ENCODE measurements at places on chromosomes 11 and 22.

DNA sequence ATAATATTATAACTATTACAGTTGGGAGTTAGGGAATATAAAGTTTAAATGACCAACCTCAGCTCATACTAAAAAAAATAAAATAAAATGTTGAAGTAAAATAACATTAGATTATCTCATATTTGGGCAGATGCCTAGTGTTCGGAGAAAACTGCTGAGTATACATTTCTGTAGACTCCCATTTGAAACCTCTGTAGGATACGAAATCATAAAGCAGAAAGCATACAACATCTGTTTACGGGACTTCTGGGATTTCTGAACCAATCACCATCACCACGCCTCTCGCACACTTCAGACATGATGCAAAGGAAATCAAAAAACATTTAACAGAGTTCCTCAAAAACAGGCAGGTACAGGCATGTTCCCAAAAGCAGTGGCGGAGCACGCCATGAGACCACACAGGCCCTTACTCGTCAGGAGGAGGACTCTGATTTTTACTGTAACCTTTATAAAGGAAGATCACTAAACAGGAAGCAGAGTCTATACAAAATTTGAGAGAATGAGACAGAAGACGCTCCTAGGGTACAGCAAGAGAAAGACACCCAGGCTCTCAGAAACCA is 8.6 kb downstream of the ZNF195 start:
- H3K27me3 ChIP-seq = no peaks in the 10 kb centered on the region
- no peak for DNase-seq
- no peak overlapping the region for H3K27ac ChIP-seq
- H3K4me1 ChIP-seq = no peaks in the 10 kb centered on the region

DNA sequence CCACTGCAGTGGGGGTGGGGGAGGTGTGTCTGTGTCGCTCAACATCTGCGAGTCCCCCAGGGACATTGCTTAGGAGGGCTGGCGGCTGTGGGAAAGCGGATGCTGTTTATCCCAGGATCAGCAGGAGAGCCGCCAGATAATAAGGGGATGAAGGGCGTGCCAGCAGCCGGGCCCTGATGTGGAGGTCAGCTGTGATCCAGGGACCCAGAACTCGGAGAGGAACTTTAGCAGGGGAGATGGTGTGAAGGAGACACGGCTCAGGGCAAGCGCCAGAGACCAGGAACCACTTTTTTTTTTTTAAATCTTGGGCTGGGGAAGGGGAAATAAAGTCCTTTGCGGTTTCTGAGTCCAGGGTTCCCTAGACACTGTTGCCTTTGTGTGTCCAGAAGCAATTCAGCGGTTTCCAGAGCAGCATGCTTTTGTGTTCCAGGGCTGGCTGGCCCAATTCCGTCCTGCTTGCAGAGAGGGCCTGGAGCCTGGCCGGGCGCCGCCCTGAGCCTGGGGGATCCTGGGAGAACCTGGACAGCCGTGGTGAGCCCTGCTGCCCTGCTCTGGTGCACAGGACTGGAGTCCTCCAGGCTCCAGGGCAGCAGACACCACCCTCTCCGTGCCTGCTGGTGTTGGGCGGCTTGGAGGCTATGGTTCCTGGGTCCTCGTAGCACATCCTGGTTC is at the start of gene GRAMD4:
TSS of gene GRAMD4 (plus strand) at position 557 of the 672 bp plus-strand sequence. CDS start 6,414 bp downstream, outside the sequence.
- no peaks in the 10 kb centered on the region for H3K36me3 ChIP-seq
- no peak within 1 kb of the TSS for H3K4me3 ChIP-seq
- no peaks in the 10 kb centered on the region for H3K27me3 ChIP-seq

- no peaks in the 10 kb centered on the region for H3K36me3 ChIP-seq
- H3K27ac ChIP-seq = no peak overlapping the region
- no peak overlapping the region for H3K4me3 ChIP-seq
- H3K4me1 ChIP-seq = no peaks in the 10 kb centered on the region
- DNase-seq = no peak
Observed at GRCh38 chr11:17533341-17533740, 10.9 kb downstream of the USH1C start.

GRCh38 chr11:10727146-10727851 is 23.7 kb upstream of the CTR9 start:
- H3K4me1 ChIP-seq = no peaks in the 10 kb centered on the region
- DNase-seq = no peak
- H3K27me3 ChIP-seq = no peaks in the 10 kb centered on the region
- no peak overlapping the region for H3K27ac ChIP-seq
- H3K36me3 ChIP-seq = no peaks in the 10 kb centered on the region
- H3K4me3 ChIP-seq = no peak overlapping the region

DNA sequence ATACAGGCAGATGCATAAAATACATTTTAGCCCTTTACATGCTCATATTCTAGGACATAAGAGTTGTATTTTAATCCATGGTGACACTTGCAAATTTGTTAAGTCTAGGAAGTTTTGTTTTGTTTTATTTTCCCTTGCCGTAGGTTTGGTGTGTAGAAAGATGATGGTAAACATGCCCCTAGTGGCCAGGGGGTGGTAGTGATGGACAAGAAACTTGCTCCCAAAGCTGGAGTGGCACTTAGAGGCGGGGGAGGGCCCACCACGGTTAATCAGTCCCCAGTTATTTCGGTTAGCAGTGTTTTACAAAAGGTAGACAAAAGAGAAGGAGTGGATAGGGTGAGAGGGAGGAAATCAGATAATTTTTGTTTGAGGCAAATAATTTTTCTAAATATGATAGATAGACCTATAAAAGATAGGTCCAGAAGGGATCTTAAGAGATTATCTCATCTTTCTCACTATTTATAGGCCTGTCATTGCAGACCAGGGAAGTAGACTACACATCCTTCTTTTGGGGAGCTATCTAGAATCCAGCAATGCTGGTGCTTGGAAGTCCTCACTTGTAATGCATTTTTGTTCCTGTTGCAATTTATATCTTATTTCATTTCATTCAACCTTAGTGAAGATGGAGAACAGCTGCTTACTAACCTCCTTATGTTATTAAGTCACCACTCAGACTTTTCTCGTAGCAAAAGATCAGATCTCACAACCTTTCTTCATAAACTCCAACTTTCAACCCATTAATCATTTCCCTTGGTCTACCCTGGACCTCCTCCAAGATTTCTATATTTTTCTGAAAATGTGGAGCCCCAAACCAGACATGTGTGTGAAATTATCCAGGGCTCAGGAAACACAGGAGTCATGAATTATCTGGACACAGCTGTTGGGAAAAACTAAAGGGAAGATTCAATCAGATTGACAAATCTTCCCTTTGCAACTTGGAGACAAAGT is 5.9 kb upstream of the BDNF start:
- no peak for DNase-seq
- H3K4me1 ChIP-seq = peaks cover 2% of the 10 kb centered on the region
- no peak overlapping the region for H3K27ac ChIP-seq
- H3K27me3 ChIP-seq = peaks cover 11% of the 10 kb centered on the region
- H3K4me3 ChIP-seq = no peak overlapping the region

DNA sequence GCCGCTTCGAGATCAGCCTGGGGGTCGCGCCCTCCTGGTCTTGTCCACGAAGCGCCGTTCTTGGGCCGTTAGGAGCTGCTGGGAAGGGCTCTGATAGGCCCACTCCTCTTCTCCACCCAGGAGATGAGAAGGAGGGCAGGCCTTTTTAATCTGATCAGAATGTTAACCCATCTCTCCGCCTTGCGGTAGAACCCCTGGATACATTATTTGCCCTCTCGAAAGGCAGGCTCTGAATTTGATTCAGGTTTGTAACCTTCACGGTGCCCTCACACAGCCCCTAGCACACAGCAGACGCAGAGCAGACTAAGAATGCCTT is at the start of gene CCDC83:
TSS of gene CCDC83 (plus strand) at position 43 of the 316 bp plus-strand sequence. CDS start 9,741 bp downstream, outside the sequence.
- H3K27ac ChIP-seq = peak within 1 kb of the TSS; percentile 48
- no peaks in the 10 kb centered on the region for H3K27me3 ChIP-seq
- peak within 1 kb of the TSS; percentile 65 for H3K4me3 ChIP-seq

DNA sequence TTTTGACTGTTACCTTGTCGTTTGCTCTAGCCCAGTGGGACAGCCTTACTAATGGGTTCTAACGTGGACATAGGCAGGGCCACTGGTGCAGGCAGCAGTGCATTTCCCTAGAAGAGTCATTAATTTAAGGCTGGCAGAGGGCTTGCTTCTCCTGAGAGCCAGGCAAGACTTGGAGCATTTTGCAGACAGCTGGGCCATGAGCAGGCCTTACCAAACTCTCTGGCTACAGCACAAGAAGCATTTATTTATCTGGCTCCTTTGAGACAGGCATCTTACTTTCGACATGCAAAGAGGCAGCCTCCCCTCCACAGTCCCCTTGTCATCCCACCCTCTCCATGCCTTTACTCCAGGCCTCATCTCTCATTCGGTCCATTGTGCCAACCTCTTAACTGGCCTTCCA is 139.9 kb downstream of the CSNK2A3 start:
- H3K36me3 ChIP-seq = no peaks in the 10 kb centered on the region
- 0 out of 2 replicates have a peak, but pooled peaks cover 4% of the 10 kb centered on the region for H3K27me3 ChIP-seq
- no peak overlapping the region for H3K4me3 ChIP-seq
- DNase-seq = no peak

DNA sequence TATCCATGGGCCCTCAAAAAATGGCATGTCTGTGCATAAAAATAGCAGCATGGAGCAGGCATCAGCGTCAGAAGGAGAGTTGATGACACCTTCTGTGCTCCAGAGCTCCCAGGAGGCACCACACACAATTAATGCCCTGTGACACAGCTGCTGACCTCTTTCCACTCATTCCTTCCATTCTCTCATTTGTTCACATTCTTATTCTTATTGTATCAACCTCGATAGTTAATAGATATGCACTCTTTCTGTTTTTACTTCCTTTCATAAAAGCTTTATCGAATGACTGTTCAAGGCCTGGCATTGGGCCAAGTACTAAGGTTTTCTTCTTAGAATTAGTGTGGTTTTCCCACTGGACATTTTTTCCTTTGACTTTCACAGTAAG is 266.0 kb upstream of the MTNR1B start:
- DNase-seq = no peak
- H3K27ac ChIP-seq = no peak overlapping the region

GRCh38 chr11:15742626-15743519 is 613.5 kb downstream of the SOX6 start:
- H3K27ac ChIP-seq = no peak overlapping the region
- DNase-seq = no peak
- H3K36me3 ChIP-seq = no peaks in the 10 kb centered on the region
- peaks cover 28% of the 10 kb centered on the region for H3K4me1 ChIP-seq
- H3K27me3 ChIP-seq = no peaks in the 10 kb centered on the region
- no peak overlapping the region for H3K4me3 ChIP-seq

- no peak overlapping the region for H3K4me3 ChIP-seq
- no peaks in the 10 kb centered on the region for H3K36me3 ChIP-seq
- H3K27ac ChIP-seq = no peak overlapping the region
- DNase-seq = no peak
- no peaks in the 10 kb centered on the region for H3K27me3 ChIP-seq
Observed at GRCh38 chr11:31254415-31254814, 115.1 kb downstream of the DCDC1 start.

DNA sequence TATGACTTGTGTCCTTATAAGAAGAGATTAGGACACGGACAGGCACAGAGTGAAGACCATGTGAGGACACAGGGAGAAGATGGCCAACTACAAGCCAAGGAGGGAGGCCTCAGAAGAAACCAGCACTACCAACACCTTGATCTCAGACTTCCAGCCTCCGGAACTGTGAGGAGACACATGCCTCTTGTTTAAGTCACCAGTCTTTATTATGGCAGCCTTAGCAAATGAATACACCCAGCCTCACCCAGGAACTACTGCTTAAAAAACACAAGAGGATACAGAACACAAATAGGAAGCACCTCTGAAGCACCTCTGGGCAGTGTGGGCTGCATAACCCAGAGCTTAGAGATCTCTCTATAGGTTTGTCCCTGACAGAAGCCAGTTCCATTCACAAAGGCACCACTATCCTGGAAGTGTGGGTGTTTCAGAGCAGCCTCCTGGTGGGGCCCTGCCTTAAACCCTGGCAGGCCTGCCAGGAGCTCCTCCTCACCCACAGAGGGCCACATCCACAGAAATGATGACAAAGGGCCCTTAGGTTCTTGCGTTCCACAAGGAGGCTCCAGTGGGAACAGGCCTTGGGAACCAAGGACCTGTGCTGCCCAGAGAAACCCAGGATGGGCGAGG is 58.8 kb downstream of the CHRDL2 start:
- H3K27me3 ChIP-seq = no peaks in the 10 kb centered on the region
- peaks cover 29% of the 10 kb centered on the region for H3K4me1 ChIP-seq
- H3K4me3 ChIP-seq = no peak overlapping the region
- DNase-seq = no peak
- no peaks in the 10 kb centered on the region for H3K36me3 ChIP-seq

DNA sequence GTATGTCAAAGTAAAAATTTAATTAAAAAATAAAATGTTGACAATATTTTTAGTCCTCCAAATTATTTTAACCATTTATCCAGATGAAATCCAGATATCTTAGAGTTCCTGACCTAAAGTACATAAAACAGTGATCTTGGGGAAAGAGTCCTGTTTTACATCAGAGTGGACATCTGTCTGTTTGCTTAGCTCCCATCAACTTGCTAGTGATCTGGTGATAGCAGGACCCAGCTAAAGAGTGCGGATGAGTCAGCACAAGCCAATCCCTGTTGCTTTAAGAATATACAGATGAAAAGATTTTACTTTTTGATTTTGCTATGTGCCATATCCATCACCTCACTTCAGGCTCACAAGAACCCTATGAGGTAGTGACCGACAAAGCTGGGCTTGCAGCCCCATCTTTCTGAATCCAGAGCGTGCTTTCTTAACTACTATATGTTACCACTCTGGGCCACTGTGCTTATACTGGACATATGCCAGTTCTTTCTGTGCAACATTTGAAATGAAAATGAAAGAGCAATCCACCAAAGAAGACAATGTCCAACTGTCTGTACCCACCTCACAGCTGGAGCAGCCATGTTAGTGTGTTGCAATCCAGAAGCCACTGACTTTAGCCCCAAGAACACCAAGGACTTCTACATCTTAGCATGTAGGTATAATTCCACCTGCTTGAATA is 167.6 kb upstream of the SESN3 start:
- no peak overlapping the region for H3K4me3 ChIP-seq
- H3K4me1 ChIP-seq = no peaks in the 10 kb centered on the region
- no peak overlapping the region for H3K27ac ChIP-seq
- H3K36me3 ChIP-seq = no peaks in the 10 kb centered on the region
- no peaks in the 10 kb centered on the region for H3K27me3 ChIP-seq
- DNase-seq = no peak

DNA sequence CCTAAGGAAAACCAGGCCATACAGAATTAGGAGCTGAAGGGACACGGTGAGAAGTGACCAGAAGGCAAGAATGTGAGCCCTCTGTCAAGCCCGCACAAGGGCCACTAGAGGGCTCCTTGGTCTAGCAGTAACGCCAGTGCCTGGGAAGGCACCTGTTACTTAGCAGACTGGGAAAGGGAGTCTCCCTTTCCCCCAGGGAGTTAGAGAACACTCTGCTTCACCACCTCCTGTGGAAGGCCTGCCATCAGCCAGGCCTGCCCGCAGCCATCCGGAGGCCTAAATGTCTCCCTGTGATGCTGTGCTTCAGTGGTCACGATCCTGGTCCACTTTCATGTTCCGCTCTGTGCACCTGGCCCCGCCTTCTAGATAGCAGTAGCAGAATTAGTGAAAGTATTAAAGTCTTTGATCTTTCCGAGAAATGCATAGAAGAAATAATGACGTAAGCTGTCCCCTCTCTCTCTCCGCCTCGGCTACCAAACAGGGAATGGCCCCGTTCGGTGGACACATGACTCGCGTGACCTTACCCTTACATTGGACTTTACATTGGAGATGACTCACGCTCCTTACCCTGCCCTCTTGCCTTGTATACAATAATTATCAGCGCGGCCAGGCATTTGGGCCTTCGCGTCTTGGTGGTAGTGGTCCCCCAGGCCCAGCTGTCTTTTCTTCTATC is 10.7 kb upstream of the GSTP1 start:
- H3K4me3 ChIP-seq = no peak overlapping the region
- H3K27me3 ChIP-seq = no peaks in the 10 kb centered on the region
- H3K27ac ChIP-seq = peak overlapping the region; percentile 34
- H3K36me3 ChIP-seq = no peaks in the 10 kb centered on the region
- H3K4me1 ChIP-seq = peaks cover 14% of the 10 kb centered on the region

Measured in PC-9 (cell line).